Fibroblast of villous mesenchyme (primary cell): ENCODE measurements at places on chromosomes 7 and 10. TPM values are rescaled to one million over a fixed set of nuclear protein-coding genes. Genes with fewer than 3 reads are reported as not detected.

Gene VENTX
- not detected in 2 replicates for total RNA-seq

- DNase-seq = no peak
Measured at GRCh38 chr7:150756166-150756565, 18.9 kb downstream of the GIMAP5 start.

- DNase-seq = peak; percentile 82
Measured at GRCh38 chr10:69426376-69426727, 9.6 kb upstream of the TACR2 start.

GRCh38 chr7:39948375-39948955, 1.6 kb upstream of the CDK13 start:
- DNase-seq = no peak

- DNase-seq = no peak
Measured at GRCh38 chr7:64638822-64639221, 27.1 kb upstream of the ZNF107 start.

Gene CAMK2B
- total RNA-seq = under 0.01 TPM in 1 of 2 replicates, not detected in the other

DNA sequence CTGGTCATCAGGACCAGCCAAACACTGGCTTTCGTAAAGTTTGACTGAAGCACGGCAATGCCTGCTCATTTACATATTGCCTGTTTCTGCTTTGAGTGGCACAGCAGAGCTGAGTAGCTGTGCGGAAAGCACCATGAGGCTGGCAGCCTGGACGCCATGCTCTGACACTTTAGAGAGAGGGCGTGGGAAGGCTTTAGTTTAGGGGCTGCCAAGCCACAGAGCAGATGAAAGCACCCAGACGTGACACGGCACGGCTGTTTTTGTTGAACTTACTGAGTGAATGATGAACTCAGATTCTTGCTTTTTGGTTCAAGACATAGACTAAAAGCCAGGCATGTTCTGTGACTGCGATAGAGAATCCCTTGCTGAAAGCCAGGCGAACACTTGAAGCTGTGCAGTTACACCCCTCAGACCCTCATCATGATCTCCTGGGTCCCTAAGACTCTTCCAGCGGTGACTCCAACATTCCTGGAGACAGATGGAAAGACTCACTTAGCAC, 182.1 kb downstream of the ZMYND11 start:
- peak; percentile 93 for DNase-seq

Gene RBP3
- total RNA-seq = not detected in 2 replicates

DNA sequence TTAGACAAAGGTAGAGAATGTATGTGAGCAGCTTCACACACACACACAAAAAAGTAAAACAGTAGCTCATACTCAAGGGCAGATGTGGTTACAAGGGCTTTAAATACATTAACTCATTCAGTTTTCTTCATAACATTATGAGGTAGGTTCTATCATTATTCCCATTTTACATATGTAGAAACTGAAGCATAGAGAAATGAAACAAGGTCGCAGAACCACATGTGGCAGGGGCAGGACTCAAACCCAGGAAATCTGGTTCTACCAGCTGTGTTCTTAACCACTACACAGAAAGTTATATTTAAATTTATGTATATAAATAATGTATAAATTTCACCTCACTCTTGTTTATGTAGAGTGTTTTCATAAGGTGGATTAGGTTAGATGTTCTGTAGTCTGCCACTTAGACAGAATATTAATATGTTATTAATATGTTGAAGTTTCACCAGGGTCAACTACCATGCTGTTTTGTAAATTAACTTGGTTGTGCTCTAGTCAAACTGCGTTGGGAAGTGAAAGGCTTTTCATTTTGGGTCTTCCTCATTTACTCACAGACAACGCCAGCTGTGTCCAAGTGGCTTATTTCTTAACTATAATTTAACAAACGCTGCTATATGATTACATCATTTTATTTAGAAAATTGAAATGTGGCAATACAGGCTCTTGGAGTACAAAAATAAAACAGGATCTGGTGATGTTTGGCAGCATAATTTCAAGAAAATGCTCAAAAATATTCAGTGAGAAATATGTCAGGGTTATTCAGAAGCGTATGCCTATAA, 138.4 kb downstream of the MDFIC start:
- no peak for DNase-seq

DNA sequence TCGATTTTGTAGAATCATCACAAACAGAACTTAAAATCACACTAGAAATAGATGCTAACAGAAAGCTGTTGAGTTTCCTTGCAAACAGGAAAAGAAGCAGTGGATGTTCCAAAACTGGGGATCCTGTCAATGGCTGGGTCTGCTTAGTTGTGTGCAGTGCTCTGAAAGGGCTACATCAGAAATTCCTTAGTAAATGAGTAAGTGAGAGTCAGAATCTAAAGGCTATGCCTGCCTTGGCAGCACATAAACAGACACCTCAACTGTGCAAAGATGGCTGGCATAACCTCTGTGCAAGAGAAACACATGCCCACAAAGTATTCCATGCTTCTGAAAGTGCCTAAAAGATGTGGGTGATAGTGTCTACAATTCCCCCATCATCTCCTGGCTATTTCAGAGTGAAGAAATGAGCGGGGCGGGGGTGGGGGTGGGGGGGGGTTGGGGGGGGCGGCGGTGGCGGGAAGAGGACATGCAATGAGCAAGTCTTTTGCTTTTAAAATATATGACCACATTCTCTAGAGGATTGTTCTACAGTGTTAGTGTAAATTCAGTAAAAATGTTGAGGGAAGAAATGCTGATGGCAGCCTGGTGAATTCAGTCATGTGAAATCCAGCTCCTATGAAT, 138.1 kb upstream of the LAMB4 start:
- DNase-seq = no peak

Gene PCLO
- total RNA-seq = under 0.01 TPM in 2 replicates

Gene ITIH2
- not detected in 2 replicates for total RNA-seq

Gene TMEM254
- total RNA-seq = 6.1 and 9.9 TPM in 2 replicates

GRCh38 chr7:20111821-20112542, 105.2 kb downstream of the MACC1 start:
- DNase-seq = no peak

DNA sequence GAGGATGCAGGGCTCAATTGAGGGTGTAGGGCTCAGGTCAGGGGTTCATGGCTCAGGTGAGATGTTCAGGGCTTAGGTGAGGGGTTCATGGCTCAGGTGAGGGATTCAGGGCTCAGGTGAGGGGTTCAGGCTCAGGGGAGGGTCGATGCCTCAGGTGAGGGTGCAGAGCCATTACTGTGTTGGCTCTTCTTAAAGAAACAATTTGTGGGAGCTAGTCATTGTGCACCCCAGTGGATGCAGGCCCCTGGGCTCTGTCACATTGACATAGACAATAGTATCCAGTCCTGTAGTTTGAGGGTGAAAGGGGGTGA, 86.7 kb downstream of the ADCY1 start:
- DNase-seq = no peak

Gene SRPK2
- 60.9 and 64.7 TPM in 2 replicates for total RNA-seq

- DNase-seq = no peak
Measured at GRCh38 chr10:59757966-59758365, 4.7 kb upstream of the MRLN start.

DNA sequence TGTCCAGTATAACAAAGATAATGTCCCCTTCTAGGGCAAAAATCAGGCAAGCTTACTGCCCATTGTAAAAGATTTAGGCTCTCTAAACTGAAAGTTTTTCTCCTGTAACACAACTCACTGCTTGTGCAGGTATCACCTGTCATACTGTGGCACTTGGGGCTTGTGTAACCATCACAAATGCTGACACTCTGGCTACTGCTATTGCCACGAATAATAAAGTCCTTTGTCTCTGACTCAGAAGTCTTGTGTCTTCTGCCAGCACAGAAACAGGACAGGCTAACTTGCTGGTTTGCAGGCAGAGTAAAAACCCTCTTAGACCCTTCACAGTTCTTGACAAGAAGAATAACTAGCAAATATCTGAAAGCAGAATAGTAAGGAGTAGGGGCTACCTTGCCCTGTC, 273.9 kb downstream of the RPS24 start:
- no peak for DNase-seq

- no peak for DNase-seq
Measured at GRCh38 chr7:80821771-80822319, 97.0 kb downstream of the SEMA3C start.

GRCh38 chr10:1141261-1141660, 85.1 kb downstream of the WDR37 start:
- DNase-seq = no peak

GRCh38 chr7:130231792-130232191, 24.1 kb downstream of the SSMEM1 start:
- no peak for DNase-seq

GRCh38 chr10:14611968-14612693, 162.6 kb downstream of the FAM107B start:
- DNase-seq = no peak

GRCh38 chr7:79933144-79933543, 201.5 kb upstream of the GNAI1 start:
- peak; percentile 67 for DNase-seq

Gene ETV1
- 9.3 and 11.7 TPM in 2 replicates for total RNA-seq

DNA sequence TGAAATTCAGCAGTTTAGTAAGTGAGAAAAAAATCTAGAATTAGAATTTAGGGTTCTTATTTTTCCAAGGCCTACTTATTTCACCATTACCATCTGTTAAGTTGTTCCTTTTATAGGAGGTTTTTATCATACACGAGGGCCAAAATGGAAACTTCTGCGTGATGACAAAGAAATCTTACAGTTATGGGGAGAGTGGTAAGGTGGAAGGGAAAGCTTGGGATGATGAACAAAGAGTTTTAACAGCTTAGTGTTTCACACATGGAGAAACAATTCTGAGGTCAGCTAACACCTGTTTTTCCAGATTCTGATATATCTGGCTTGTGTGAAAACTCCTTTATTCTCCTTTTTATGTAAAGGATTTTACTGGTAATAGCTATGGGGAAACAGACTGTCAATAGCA, 49.8 kb upstream of the SEMA3C start:
- DNase-seq = no peak

GRCh38 chr10:6204341-6205191, 1.8 kb downstream of the PFKFB3 start:
- DNase-seq = peak; percentile 65

GRCh38 chr7:151312831-151313809, 28.5 kb upstream of the NUB1 start:
- no peak for DNase-seq

Gene NKX1-2
- total RNA-seq = not detected in 2 replicates

Gene LRGUK
- 0.32 and 0.43 TPM in 2 replicates for total RNA-seq

Gene SPDYE2
- not detected in 2 replicates for total RNA-seq

- DNase-seq = peak; percentile 77
Measured at GRCh38 chr10:50740293-50740648, 535 bp downstream of the ASAH2B start.

Gene TEX47
- not detected in 2 replicates for total RNA-seq

- DNase-seq = peak; percentile 61
Measured at GRCh38 chr10:132654708-132655661, 117.4 kb downstream of the INPP5A start.

- DNase-seq = peak; percentile 28
Measured at GRCh38 chr10:59905066-59905730, 1.2 kb downstream of the CCDC6 start.

Gene ELFN1
- total RNA-seq = 0.86 and 1.6 TPM in 2 replicates

Gene PRRT4
- not detected in 2 replicates for total RNA-seq

DNA sequence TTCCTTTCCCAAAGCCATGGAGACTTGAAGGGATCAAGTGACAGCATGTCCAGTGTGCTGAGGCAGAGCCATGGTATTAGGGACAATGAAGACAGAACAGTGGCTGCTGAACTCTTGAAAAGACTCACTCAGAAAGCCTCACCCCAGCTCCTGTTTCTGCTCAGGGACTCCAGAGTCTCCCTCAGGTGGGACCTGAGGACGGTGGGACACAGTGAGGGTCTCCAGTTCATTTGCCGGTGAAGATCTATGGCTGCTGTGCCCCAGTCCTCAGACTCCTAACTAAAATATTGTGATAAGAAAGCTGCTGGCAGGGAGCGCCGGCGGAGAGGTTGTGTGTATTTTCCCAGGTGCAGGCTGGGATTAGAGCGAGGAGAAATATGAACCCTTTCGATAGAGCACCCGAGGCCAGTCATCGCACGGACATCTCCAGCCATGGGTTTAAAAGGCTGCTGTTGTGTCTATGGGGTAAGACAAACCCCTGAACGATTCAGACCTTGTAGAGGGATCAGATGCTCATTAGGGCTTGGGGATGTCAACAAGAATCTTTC, 57.2 kb downstream of the C7orf25 start:
- no peak for DNase-seq

- DNase-seq = no peak
Measured at GRCh38 chr10:12529976-12530375, 180.6 kb downstream of the CAMK1D start.

DNA sequence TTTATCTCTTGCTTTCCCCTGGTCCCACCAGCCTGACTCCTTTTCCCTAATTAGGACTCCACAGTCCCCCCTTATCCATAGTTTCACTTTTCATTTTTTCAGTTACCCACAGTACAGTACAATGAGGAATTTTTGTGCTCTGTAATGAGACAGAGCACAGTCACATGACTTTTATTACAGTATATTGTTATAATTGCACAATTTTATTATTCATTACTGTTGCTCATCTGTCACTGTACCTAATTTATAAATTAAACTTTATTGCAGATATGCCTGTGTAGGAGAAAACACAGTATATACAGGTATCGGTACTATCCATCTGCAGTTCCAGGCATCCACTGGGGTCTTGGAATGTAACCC, 125.4 kb downstream of the KCNMA1 start:
- DNase-seq = no peak

- DNase-seq = no peak
Measured at GRCh38 chr10:21759232-21759631, 225.2 kb downstream of the MLLT10 start.

- no peak for DNase-seq
Measured at GRCh38 chr10:110045772-110046171, 38.0 kb downstream of the ADD3 start.

Gene SLC37A3
- total RNA-seq = 62.2 and 79.0 TPM in 2 replicates

DNA sequence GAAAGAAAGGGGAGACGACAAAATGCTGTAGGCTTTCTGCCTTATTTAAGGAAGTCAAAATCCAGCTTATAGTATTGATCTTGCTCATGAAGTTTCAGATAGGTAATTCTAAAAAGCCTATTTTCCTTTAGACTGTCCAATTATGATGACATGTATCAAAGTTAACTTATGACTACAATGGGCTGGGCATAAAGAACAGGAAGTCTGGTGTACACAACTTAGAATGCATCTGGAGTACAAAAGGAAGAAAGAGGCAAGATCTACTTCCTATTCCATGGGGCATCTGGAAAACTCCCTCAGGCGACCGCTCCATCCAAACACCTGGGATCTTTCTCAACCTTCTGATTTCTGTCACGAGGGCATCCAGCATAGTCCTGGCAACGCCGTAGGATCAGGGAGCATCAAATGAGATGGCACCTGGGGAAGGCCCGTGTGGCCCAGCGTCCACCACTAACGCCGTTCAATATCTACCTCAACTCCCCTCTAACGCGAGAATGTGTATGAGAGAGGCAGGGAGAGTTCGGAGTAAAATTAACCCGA, 512 bp downstream of the FAM24B start:
- no peak for DNase-seq
